Stimulated activated CD8-positive, alpha-beta memory T cell treated with anti-CD3 and anti-CD28 coated beads, Interleukin-2, amount 100 ng/mL, for 1 hour (primary cell): ENCODE measurements at places on chromosomes 1 and 21.

DNA sequence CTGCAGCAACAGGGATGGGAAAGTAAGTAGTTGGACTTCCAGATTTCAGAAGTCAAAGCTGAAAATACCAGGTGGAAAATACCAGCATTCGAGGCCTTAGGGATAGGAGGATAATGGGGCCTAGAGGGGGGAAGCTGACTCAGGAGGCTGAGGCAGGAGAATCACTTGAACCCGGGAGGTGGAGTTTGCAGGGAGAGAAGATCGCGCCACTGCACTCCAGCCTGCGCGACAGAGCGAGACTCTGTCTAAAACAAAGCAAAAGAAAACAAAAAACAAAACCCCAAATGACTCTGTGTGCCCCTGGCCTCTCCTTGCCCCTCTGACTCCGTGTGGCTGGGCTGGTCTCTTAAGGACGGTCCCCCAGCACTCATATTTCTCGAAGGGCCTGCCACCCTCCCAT lies 3.4 kb downstream of the SH2D2A start:
- no peak for DNase-seq

DNA sequence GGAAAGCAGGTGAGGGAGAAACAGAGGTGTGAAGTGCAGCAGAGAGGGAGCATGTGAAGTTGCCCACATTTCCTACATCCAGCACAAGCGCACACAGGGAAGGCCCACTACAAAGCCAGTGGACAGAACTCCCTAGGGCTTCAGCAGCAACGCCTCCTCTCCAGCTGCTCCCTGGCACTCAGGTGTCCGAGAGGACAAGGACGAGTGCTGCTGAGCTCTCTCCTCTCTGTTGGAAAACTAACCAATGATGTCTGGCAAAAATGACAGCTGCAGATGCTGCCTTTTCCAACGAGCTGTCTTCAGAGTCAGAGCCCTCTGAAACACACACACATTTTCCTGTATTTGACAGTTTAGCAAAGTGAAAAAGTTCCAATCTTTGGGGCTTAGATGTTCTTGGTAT lies 86.8 kb downstream of the HSF2BP start:
- no peak for DNase-seq

- no peak for DNase-seq
Measured at GRCh38 chr1:195934817-195935553, 673.3 kb downstream of the KCNT2 start.

- no peak for DNase-seq
Measured at GRCh38 chr1:16173447-16174260, 17.8 kb upstream of the EPHA2 start.

DNA sequence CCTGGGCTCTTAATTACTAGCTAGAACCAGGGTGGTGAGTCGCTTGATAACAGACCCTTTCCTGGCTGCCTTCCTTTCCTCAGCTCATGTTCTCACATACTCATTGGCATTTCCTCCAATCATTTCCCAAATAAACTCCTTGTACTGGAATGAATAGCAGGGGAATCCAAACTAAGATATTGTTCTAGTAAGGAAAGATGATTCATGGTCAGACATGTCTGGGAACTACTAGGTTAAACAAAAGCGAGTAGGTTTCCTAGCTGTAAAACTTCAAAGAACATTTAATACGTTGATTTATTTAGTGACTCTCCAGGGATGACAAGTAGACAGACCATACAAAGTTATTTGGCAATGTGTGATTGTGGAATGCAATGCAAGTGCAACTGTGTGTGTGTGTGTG lies 121.2 kb upstream of the KCNJ6 start:
- no peak for DNase-seq

DNA sequence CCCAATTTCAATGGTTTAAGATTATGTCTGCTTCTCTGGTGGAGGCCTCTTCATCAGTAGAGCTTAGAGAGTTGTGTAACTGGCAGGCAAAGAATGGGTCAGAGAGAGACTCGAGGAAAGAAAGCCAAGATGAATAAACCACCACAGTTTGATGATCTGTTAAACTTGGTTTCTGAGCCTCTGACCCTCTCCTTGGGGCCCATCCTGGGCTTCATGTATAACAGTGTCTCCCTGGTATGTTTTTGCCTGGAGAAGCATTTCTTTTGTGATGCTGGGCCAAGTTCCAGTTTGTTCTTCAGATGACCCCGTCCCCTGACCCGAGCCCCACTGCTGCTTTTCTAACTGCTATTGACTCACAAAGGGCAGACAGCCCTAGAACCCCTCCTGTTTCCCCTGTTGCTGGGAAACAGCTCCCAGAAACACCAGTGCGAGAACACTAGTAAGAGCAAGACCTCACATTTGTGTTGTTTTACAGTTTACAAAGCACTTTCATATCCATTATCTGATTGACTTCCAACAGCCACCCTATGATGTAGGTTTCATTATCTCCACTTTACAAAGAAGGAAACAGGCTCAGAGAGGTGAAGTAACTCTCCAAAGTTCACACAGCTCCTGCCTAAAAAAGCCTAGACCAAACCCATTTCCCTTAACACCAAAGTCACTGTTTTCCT lies 9.0 kb downstream of the CD2 start:
- DNase-seq = no peak

DNA sequence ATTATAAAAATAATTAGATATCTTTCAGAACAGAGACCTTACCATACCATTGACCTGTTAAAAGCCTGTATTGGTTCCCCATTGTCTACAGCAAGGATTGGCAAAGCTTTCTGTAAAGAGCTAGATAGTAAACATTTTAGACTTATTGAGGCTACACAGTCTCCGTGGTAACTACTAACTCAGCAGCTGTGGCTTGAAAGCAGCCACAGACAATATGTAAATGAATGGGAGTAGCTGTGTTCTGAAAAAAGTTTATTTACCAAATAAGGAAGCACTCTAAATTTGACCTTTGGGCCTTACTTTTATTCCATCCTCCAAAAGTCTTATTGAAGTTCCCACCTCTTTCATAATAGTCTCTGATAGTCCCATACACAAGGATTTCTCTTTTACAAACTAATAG lies 39.7 kb downstream of the NUP210L start:
- DNase-seq = no peak

GRCh38 chr1:155210314-155211104 lies 2.0 kb downstream of the MTX1 start:
- DNase-seq = no peak

DNA sequence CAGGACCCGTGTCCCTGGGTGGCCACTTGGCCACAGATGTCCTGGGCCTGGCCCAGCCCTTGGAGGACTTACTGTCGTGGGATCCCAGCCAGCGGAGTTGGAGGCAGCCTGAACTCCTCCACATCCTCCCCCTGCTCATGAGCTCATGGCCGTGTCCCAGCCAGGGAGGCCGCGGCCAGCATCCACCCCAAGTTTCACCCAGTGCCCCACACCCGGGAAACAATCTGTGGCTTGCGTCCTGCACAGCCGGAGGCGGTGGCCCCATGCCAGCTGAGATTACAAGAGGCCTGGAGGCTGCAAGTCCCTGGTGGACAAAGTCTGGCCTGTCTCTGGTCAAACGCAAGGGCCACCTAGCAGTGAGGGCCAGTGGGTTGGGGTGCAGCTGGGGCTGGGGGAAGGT lies 27.5 kb upstream of the TMEM52 start:
- DNase-seq = no peak

DNA sequence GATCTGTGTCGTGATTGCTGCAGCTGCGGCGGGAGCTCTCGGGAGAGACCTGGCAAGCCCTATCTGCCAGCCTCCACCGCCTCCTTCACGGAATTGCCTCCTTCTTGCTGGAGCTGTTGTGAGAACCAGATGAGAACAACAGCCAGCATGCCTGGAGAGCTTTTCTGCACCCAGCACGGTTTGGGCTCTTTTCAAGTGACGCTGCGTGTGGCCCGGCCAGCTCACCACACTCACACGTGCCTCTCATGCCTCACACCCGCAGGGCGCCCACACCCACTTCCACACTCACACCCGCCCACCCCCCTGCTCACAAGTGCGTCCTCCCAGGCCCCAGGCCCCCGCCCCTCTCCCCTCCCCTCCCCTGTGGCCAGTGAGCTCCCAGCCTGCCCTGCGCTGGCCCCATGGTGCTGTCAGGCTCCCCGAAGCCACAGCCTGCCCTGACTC lies 135.7 kb upstream of the RUNX3 start:
- DNase-seq = peak; percentile 39

GRCh38 chr1:153921803-153922075 lies 1.0 kb downstream of the GATAD2B start:
- DNase-seq = no peak

GRCh38 chr1:156546267-156546666 lies 26.1 kb downstream of the IQGAP3 start:
- DNase-seq = no peak

DNA sequence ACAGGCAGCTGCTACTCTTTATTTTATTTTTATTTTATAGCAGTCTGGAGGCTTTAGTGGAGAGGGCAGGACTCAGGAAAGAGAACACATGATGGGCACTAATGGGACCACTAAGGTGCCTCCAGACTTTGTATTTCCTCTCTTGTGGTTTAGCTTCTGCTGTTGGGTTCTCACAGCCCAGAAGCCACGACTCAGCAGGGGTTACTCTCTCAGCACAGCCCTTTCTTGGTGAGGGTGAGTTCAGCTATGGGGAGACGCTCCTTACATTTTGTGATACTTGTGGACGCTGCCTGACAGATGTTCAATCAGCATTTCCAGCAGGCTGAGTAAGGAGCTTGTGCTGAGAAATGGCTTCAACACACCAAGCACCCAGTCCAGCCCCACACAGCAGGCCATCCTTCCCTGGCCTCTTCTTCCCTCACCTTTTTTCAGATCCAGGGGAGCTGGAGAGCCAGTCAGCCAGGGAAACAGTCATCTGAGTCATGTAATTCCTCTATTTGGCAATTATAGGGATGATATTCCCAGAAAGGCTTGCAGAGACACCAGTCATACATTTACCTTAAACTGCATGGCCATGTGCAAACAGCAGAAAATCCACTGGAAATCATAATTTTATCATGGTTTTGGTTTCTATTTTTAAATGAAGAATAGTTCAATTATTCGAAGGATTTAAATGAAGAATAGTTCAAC lies 53.2 kb upstream of the RAB3GAP2 start:
- DNase-seq = no peak

DNA sequence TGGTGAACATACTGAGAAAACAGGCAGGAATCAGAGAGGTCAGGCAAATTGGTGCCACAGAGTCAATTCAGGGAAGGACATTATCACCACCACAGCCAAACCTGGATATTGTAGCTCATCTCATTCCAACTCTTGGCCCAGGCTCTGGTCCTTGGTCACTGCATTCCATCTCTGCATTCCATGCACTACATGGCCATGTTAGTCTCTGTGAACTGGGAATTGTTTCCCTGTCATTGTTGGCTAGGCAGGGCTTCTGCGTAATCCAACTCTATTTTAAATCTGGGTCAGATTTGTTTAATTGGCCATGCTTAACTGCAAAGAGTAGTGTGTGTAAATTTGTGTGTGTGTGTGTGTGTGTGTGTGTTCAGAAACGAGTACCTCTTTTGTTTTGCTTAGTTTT lies 837.6 kb upstream of the ADAMTS5 start:
- no peak for DNase-seq

DNA sequence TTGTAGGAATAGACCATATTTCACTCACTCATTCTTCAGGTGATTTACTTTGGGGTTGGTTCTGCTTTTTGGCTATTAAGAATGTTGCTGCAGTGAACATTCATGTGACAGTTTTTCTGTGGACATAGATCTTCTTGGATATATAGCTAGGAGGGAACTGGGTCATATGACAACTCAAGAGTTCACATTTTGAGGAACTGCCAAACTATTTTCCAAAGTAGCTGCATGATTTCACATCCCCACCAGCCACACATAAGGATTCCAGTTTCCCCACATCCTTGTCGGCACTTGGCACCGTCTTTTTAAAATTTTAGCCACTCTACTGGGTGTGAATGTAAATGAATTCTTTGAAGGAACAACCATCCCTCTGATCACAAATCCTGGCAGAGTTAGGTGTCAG lies 126.0 kb downstream of the PRDM2 start:
- no peak for DNase-seq

- no peak for DNase-seq
Measured at GRCh38 chr1:23500466-23500865, 16.5 kb upstream of the ASAP3 start.

DNA sequence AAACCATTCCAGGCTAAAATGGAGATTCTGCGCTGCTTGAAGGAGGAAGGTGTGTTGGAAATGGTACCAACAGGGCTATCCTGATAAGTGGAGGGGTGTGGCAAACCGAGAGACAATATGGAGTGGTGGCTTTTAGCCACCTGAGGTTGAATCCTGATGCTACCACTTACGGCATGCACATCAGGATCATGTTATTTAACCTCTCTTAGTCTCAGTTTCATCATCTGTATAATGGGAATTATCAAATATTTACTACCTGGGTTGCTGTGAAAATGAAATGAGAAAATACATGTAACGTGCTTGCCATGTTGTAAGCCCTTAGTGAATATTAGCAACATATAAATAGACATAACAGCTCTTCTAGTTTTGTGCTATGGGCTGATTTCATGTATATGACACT lies 117.1 kb downstream of the TBX19 start:
- DNase-seq = no peak

DNA sequence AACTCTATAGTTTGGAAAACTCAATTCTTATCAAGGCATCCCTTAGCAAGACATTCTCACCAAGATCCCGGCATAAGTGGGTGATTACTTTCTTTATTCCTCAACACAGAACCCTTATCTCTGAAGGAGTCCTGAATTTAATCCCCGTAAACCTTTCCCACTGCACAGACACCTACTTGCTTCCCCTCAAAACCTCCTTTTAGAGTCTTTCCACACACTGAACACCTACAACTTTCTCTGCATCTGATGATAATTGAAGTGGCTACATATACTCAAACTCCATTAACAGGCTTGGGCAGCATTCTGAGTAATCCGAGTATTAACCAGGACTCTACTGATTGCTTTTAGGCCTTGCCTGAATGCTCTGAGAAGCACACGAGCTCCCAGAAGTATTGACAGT lies 23.5 kb downstream of the PALMD start:
- DNase-seq = no peak

GRCh38 chr1:28157894-28158293 lies 18.6 kb downstream of the PTAFR start:
- DNase-seq = no peak
